ENCODE measurements at places on chromosomes 2 and 18.

DNA sequence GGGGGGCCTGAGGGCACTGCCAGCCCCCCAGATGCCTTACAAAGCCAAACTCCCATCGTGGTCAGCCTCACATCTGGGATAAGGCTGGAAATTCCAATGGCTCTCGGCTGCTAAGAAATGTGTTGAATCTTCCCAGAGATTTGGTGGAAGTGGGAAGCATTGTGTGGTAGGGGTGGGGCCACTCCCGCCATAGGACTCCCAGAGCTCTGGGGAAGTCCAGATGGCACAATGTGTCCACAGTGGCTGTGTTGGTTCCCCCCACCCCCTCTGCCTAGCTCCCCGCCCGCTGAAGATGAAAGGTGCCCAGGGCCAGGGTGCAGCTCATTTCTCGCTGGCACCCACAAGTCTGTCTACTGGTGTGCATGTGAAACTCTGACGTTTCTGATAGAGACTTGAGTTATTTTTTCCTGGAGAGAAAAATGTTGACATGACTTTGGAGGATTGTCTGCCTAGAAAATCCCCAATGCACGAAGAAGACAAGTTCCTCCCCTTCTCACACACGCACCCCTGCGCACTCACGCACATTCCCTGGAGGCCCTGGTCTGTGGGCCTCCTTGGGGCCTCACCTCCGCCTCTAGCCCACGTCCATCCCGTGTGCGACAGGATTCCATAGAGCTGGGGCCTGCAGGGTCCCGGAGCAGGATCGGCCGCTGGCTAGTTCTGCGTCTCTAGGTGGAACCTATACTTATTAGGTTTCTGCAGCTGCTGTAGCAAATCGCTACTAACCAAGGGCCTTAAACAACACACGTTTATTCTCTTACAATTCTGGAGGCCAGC is 199.1 kb downstream of the ZFP36L2 start:
- DNase-seq: no peak

- DNase-seq: no peak
Observed at GRCh38 chr2:192243488-192243887, 48.8 kb upstream of the TMEFF2 start.

DNA sequence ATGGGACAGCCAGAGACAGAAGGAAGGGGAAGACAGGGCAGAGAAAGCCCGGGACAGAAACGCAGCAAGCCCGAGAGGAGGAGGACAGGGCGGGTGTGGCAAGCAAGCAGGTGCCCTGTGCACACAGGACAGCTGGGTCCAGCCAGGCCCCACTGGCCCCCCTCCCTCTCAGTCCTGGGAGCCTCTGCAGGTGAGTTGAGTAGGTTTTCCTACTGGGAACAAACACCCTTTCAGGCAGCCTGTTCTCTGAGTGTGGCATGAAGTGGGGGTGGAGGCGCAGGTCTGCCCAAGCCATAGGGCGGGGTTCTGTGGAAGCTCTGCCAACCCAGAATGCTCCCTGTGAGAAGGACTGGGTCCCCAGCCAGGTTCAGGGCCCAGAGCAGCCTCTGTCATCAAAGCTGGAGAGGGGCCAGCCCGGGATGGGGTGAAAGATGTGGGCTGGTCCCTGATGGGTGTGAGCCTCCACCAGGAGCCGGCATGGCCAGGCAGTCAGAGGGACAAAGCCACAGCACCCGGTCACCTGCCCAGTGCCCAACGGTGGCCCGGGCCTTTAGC is 129.4 kb downstream of the TFCP2L1 start:
- DNase-seq: no peak

DNA sequence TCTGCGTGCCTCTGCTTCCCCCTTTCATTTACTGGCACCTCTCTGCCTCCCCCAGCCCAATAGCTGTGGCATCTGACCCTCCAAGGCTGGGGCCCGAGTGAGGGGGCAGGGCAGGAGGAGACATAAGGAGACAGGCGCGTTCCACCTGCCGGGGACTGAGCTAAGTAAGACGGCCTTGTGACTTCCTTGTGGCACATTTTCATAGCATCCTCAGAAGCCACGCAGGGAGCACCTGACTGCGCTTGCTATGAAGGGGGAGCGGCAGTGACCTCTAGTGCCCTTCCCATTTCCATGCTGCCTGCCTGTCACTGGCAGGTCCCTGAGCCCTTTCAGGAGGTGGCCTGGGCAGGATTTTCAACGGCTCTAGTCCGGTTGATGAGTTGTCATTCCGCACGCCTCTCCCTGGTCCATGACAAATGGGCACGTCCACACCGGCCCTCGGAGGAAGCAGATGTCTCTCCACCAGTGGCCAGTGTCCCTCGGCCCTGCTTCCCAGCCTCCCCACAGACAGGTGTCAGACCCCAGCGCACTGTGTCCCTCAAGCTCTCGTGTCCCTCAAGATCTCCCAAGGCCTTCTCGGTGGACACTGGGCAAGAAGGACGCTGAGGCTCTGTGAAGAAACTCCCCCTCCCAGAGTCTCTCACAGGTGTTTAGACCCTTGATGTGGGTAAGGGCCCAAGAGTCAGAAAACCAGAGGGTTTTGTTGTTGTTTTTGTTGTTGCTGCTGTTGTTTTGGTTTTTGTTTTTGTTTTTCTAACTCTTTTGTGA is 42.7 kb downstream of the CYP26B1 start:
- DNase-seq: no peak

DNA sequence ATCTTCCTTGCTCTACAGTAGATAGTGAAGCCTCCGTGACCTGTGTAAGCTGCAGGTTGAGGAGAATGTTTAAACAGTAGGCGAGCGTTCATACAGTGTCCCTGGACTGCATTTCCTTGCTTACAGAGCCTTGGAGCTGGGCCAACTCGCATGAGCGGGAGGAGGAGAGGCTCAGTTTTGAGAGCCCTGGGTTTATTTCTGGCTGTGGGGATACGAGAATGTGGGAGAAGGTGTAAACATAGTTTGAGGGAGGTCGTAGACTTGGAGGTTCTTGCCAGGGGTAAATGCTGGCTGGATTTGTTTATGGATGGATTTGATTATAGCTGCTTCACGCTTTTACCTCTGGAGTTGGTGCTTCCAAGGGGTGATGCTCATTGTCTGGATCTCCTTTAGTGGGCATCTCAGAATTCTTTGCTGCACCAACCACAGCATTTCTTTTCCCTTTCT is 20.8 kb downstream of the CRIM1 start:
- no peak for DNase-seq

DNA sequence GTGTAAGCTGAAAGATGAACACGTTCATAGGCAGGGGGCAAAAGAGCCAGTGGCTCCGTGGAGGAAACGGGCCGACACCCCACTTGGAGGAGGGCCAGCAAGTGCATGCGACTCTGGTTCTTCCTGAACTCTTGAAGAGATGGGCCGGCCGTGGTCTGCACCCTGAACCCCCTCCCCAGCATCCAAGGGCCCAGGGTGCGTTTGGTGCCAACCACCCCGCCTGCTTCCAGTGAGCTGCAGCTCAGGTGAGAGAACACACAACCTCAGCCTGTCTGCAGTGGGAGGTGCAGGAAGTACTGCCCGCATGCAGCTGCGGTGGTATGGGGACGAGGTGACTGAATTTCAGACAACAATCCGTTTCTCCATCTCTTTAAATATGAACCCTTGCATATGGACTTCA is 58.9 kb downstream of the ADNP2 start:
- no peak for DNase-seq

- DNase-seq: no peak
Observed at GRCh38 chr18:47881752-47882455, 48.6 kb downstream of the SMAD2 start.

DNA sequence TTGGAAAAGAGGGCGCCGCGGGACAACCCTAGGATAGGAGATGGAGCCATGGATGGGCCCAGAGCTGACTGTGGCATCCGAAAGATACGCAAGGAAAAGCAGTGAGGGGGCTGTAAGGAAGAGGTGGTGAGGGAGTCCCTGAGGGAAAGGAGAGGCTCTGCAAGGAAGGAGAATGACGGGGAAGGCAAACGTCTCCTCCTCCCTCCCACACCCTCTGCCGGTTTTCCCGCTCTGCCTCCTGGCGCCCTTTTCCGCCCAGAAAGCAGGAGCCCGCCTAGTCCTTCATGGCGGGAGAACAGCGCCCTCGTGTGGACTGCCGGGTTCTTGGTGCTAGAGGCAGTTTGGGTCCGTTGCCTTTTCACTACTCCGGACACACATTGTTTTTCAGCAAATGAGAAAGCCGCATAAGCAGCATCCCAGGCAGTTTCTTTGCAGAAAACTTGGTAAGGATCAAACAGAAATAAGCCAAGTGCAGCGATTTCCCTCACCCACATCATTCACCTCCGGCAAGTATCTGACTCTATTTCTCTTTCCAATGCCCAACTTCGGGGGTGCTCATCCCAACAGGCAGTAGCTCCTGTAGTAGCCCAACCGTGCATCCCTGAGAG is 200.4 kb downstream of the INO80D start:
- DNase-seq: peak; percentile 52

- no peak for DNase-seq
Observed at GRCh38 chr18:75799449-75800330, 372.2 kb upstream of the SMIM21 start.

DNA sequence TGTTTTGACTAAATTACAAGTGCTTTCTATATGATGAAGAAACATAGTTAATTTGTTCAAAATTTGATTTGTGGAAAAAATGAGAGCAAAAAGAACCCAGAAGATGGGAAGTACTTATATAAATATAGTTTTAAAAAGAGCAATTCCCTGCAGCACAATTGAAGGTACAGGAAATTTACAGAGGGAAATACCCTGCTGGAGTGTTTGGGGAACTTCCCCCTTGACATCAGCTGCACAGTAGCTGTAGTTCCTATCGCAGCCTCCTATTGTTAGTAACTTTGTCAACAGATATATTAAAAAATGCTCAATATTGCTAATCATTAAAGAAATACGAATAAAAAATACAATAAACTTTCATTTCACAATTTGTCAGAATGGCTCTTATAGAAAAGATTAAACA is 1118.8 kb upstream of the ZEB2 start:
- DNase-seq: no peak

GRCh38 chr2:239465017-239466001 is 64.5 kb upstream of the HDAC4 start:
- no peak for DNase-seq

DNA sequence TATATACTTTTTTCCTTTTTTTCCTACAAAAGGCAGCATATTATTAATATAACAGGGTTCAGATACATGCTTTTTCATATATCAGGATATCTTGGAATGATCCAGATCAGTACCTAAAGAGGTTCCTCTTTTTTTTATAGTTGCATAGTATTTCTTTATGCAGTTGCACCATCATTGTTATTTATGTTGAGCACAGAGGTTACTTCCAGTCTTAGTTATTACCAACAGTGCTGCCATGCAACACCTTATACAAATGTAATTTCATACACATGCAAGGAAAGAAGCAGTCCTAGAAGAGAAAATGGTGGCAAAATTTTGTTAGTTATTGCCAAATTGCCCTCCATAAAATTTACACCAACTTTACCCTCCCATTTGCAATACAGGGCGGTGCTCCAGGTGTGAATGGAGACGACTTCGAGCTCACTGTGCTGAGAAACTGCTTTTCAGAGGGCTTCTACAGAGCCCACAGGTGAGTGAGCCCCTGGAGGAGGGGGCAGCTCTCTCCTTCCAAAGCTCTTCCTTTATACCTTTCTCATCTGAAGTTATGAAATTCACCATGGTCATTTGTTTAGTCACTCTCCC is 30.0 kb upstream of the KCMF1 start:
- DNase-seq: no peak

GRCh38 chr18:63454497-63454896 is 22.3 kb upstream of the SERPINB5 start:
- no peak for DNase-seq

DNA sequence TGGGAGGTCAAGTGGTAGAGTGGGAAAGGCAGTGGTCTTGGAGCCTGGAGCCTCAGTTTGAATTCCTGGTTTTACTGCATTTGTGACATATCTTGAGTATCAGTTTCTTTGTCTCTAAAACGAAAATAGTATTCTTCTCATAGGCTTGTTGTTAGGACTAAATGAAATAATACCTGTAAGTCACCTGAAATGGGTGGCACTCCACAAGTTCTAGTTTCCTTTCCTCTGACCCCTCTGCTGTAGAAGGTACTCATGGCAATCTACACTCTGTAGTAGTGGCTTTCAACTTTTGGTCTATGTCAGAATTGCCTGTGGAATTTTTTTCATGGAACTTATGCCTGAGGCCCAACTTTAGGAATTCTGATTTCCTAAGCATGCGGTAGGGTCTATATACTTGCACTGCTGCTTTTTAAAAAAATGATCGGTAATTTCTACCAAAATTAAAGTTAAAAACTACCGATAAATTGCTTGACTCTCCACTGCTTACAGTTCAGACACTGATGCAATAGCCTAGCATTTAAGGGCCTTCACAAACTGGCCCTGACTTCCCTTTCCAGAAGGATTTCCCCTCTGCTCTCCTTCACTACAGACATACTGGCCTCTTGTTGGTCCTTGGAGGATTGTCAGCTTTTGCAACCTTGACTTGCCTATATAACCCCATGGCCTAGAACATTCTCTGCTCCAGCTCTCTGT is 47.2 kb downstream of the PLEK start:
- no peak for DNase-seq

DNA sequence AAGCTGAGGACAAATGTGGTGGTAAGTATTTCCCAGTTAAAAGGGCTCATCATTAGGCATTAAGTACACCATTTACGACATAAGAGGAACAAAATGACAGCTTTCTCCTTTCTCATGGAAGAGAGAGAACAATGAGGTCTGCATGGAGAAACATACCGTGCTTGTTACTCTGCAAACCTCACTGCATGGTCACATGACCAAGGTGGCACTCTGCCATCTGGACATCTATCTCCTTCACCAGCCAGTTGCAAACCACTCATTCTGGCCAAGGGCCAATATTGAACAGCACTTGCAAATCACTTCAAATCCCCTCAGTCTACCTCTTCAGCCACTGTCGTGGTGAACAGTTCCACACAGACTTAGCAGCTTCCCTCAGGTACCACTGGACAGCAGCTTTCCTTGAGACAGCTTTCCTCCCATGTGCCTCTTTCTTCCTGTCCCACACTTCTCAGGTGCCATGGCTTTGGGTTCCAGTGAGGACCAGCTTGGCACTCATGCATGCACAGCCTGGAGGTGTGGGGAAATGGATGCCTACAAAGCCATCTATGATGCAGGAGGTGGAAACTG is 29.5 kb upstream of the DPP4 start:
- DNase-seq: no peak

DNA sequence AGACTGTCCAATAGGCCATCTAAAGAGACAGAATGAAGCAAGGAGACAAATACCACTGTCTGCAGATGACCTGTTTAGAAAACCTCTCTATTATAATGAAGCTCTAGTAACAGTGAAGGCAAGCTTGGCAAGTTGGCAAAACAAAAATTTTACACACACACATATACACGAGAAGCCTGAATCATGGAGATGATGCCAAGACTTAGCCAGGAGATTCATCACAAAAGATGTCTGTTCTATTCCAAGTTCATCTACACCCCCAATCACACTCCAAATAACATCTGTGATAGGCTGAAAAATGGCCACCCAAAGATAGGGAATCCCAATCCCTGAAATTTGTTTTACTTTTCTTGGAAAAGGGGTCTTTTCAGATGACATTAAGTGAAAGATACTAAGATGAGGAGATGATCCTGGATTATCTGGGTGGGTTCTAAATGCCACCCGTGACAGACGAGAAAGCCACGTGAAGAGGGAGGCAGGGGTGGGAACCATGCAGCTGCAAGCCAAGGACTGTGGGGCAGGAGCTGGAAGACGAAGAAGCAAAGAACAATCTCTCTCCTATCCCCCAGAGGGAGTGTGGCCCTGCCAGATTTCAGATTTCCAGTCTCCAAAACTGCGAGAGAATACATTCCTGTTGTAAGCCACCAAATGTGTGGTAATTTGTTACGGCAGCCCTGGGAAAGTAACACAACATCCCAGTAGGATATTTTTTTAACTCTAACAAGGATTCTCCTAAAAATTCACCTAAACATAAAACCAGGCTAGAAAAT is 20.0 kb downstream of the HDLBP start:
- DNase-seq: no peak

Measured in hematopoietic multipotent progenitor cell treated with erythropoietin and hydrocortisone succinate and interleukin-3 and kit ligand, for 15 days (in vitro differentiated cells).